ENCODE measurements at places on chromosomes 12 and 14. TPM values are rescaled to one million over a fixed set of nuclear protein-coding genes. Genes with fewer than 3 reads are reported as not detected.

FOXN4 gene
- not detected for total RNA-seq

DNA sequence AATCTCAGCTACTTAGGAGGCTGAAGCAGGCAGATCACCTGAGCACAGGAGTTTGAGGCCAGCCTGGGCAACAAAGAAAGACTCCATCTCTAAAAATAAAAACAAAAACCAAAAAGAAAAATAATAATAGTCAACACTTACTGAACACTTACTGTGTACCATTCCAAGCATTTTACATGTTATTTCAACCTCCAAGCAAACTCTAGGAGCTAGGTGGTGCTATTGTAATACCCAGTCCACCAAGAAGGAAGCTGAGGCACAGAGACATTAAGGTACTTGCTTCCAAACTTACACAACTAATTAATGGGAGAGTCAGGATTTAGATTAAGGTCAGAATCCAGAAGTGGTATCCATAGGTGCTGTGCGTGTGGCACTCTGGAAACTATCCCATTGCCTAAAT, 13.7 kb upstream of the OR6J1 start:
- DNase-seq = no peak

RERG gene
- total RNA-seq = 5.2 TPM

DNA sequence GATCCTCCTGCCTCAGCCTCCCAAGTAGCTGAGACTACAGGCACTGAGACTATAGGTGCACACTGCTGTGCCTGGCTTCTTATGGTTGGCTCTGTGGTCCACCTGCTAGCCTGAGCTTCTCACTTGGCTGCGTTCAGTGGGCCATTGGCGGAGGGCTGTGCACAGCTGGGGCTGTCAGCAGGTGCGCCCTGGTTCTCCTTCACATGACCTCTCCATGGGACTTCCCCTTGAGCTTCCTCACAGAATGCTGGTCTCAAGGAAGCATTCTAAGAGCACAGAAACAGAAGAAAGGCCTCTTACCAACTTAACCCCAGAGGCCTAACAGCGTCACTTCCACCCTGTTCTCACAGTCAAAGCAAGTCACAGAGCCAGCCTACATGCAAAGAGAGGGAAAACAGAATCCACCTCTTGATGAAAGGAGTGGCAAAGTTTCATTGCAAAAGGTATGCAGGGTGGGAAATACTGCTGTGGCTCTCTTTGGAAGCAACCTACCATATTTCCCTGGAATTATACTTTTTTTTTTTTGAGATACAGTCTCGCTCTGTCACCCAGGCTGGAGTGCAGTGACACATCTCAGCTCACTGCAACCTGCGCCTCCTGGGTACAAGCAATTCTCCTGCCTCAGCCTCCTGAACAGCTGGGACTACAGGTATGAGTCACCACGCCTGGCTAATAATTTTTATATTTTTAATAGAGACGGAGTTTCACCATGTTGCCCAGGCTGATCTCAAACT, 9.3 kb downstream of the RILPL2 start:
- peak; percentile 37 for DNase-seq

DNA sequence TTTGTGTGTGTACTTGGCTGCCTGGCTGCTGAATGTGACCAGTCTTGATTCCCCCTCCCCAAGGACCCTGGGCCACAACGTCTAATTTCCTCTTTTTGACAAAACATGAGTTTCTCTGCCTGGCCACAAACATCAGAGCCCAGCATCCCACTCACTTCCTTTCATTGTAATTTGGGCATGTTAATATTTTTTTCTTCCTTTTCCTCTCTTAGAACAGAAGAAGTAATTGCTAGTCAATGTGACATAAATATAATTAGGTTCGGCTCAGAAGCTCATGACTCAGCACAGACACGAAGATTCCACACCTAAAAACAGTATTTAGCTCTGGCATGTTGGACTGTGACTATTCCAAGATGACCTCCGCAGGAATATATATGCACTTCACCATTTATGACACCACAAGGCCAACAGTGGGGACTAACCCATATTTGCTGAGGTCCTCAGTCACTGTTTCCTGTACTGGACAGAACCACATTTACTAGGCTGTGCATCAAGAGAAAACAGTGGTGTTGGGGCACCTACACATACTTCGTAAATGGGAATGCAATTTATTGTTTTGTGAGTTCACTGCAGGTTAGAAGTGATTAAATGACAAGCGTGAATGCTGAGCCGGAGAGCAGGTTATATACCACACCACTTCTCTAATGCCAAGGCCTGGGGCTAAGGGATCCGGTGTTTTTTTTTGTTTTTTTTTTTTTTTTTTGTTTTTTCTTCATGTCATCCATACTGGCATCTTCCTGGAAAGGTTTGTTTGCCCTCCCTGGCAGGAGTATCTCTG, 4.2 kb downstream of the GSG1 start:
- no peak for DNase-seq

- DNase-seq = no peak
Observed at GRCh38 chr14:103315351-103315911, 18.6 kb upstream of the EIF5 start.

DNA sequence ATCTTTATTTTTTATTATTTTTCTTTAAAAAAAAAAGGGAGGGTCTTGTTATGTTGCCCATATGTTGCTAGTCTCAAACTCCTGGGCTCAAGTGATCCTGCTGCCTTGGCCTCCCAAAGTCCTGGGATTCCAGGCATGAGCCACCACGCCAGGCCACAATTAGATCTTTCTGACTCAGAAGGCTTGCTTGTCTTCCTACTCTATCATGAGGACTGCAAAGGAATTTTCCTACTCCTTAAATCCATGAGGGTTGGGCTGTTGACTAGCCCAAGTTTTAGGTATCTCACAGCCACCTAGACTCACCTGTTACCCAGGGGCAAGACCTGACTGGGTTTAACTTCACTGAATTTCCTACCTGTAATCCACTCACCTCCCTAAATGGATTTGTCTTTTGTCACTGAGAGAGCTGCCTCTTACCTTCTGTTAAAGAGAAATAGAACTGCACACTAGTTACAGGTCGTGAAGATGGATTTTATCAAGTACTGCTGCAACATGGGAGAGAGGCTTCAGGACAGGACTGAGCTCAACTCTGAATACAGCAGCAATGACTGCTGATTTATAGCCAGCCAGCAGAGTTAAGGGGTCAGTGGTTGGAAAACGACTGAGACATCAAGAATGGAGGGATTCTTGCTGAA, 72.3 kb downstream of the B4GALNT3 start:
- DNase-seq = no peak

TSPAN19 gene
- total RNA-seq = not detected

GRCh38 chr14:45251912-45252311, 1.1 kb downstream of the MIS18BP1 start:
- DNase-seq = no peak

ZC2HC1C gene
- 8.1 TPM for total RNA-seq

DNA sequence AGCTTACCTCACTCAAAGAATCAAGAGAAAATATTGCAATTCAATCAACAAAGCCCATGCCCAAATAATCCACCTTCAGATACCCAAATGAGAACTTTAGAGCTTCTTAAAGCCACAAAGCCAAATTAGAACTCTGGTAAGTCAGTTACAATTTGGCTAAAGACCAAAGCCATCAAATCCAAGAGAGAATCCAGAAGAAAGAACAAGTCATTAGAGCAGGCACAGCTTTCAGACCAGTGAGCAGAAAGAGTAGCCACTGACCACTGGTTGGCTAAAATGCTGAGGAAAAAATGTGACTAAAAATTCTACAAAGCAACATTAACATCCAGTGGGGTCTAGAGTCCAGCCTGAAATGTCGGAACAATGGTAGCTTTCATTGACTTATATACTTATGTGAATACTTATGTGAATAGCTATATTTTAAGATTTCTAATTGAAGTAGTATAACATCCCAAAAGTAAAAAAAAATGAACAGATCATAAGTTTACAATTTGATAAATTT, 735.2 kb upstream of the TBX3 start:
- no peak for DNase-seq

GRCh38 chr14:90853116-90853515, 36.9 kb upstream of the TTC7B start:
- DNase-seq = no peak

- peak; percentile 76 for DNase-seq
Observed at GRCh38 chr12:26853303-26854030, 20.5 kb upstream of the ITPR2 start.

- no peak for DNase-seq
Observed at GRCh38 chr14:98916036-98916435, 356.0 kb downstream of the BCL11B start.

DNA sequence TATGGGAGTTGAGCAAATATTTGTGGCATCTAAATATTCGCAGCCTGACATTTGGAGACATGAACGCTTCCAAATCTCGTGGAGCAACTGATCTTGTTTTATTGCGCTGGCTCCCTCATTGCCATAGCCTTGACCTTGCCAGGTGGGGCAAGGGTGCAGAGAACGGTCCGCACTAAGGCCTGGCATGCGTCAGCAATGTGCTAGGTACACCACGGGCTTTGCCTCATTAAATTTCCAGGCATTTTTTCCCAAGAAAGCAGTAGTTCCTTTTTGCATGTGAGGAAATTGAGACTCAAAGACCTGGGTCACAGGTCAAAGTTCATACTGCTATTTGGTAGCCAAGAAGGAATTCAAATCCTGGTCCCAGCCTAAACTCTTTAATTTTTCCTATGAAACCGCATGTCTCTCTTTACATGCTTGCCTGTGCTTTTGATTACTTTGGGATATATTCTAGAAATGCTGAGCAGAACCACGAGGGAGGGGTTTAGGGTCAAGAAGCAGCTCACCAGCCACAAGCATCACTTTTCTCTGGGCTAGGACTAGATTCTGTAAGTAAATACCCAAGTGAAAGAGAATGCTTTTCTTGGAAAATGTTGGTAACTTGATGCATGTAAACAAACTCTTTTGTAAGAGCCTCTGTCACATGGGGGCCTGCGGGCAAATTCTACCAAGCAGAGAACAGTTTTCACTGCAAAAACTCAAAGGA, 891.6 kb downstream of the VRK1 start:
- no peak for DNase-seq

VWF gene
- 51.6 TPM for total RNA-seq

DNA sequence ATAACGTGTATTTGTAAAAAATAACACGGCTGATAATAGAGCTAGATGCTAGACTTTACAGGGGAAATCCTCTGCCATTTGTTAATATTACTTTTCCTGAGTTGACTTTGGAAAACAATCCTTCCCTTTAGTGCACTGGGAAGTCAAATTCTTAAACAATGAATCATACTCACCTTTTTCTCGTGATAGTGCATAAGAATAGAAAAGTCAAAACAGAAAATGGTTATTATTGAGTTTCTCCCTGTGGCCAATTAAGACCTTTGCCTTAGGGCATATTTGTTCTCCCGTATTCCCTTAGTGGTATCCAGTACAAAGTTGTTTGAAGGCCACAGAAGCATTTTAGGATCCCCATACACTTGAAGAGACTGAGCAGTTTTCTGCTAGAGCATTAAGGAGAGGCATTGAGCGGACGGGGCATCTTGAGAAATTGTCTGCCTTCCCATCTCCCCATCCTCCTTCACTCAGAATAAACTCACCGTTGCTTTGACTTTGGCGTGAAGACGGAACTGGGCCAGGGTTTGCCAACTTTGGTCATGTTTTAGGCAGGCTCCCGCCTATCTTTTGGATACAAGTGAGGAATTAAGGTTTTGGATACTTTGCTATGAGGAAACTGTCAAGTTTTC, 171.3 kb downstream of the TMTC2 start:
- no peak for DNase-seq

- DNase-seq = no peak
Observed at GRCh38 chr12:9928607-9929006, 3.6 kb downstream of the CLEC2A start.

- no peak for DNase-seq
Observed at GRCh38 chr12:42039176-42039575, 105.5 kb downstream of the GXYLT1 start.

DNA sequence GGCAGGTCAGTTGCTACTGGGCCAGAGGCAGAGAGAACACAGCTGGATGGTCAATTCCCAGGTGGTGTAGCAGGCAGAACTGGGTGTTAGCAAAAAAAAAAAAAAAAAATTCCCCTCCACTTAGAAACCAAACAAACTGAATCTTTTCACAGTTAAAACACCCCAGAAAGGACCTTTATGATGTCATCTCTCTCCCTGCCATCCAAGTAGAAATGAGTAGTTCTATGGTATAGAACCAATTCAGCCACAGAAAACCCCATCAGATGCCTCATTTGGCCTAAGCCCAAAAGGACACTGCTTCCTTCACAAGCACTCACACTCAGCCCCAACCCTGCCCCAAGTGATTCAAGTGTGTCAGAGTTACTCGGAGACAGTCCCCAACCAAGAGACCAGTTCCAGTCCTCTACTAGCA, 230.8 kb downstream of the DPF3 start:
- no peak for DNase-seq

DHH gene
- total RNA-seq = 0.32 TPM

GRCh38 chr14:73746520-73747378, 32.6 kb upstream of the PNMA1 start:
- no peak for DNase-seq

FAM186B gene
- 0.64 TPM for total RNA-seq
